Stimulated activated CD4-positive, alpha-beta T cell treated with anti-CD3 and anti-CD28 coated beads, Interleukin-1b, Interleukin-23, amount 100 ng/mL, for 1 hour (primary cell): ENCODE measurements at places on chromosomes 2 and 18.

DNA sequence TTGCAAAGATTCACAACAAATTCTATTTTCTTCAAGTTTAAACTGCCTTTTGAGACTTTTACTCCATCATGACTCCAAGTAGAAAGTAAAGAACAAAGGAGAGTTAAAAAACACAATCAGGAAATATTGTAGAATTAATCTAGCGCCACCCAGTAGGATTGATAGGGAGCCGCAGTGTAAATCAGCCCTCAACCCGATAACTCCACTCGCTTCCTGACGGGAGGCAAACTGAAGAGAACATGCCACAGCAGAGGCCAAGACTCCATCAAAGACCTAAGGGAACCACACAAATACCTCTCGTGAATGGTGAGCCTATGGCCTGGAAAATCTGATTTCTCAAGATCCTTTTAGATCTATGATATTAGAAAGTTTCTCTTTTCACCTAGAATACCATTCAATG, 319.0 kb downstream of the STK39 start:
- DNase-seq, result no peak

DNA sequence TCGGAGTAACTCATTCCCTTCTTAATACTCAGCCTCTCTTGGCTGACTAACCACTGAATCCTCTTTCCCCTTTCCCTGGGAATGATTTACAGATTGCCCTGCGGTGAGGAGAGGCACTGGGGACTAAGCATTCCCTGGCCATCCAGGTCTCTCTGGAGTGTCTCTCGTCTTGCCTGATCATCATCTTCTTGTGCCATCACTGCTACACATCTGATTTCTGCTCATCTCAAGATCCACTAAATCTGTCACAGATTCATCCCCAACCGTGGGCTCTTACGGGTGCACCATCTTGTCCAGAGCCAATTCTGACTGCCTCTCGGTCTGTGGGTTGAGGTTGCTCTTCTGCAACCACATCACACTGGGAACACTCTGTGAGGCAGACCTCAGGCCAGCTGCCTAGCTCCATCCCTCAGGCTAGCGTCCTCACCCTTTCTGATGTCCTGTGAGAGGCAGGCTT, 12.0 kb downstream of the SFTPB start:
- no peak for DNase-seq

GRCh38 chr2:196639180-196640030, at the start of gene CCDC150:
TSS of gene CCDC150 (plus strand) at chr2:196639715. CDS start at chr2:196639767, 52 bp downstream.
- peak; percentile 83 for DNase-seq

DNA sequence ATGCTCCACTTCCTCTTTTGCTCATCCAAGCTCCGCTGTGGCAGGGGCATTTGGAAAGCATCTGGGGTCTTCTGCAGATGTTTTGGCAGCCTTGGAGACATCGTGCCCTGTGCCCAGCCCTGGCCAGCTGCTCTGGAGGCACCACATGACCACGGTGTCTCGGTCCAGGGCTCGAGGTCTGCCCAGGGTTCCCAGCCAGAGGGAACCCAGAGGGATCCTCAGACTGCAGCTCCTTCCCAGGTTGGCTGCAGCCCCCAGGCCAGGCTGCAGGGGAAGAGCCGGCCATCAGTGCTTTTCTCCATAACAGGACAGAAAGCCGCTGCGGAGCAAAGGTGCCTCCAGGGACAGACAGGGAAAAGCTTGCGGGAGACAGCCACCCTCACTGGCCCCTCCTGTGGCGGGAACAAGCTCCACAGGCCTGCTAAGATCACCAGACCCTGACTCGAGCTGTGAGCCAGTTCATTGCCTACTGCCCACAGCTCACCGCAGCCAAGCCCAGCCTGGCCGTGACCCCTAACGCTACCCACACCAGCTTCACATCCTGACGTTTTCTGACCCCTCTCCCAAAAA, 74.7 kb downstream of the SMAD7 start:
- no peak for DNase-seq

GRCh38 chr2:32758232-32758631, 130.4 kb downstream of the TTC27 start:
- no peak for DNase-seq

- no peak for DNase-seq
Observed at GRCh38 chr2:207423886-207424285, 105.9 kb upstream of the CREB1 start.
